ENCODE measurements at places on chromosomes 7 and 10. TPM values are rescaled to one million over a fixed set of nuclear protein-coding genes. Genes with fewer than 3 reads are reported as not detected.

FAM221A gene
- 10.1 TPM for total RNA-seq

GRCh38 chr10:81013771-81014170 is 476.1 kb downstream of the SH2D4B start:
- H3K27me3 ChIP-seq = peaks cover 8% of the 10 kb centered on the region
- H3K4me1 ChIP-seq = no peaks in the 10 kb centered on the region
- no peak overlapping the region for H3K4me3 ChIP-seq
- no peak overlapping the region for H3K27ac ChIP-seq
- DNase-seq = no peak

CTAGE6 gene
- total RNA-seq = 0.79 TPM

ENTPD1 gene
- 12.9 TPM for total RNA-seq

CNOT4 gene
- 25.2 TPM for total RNA-seq

DNA sequence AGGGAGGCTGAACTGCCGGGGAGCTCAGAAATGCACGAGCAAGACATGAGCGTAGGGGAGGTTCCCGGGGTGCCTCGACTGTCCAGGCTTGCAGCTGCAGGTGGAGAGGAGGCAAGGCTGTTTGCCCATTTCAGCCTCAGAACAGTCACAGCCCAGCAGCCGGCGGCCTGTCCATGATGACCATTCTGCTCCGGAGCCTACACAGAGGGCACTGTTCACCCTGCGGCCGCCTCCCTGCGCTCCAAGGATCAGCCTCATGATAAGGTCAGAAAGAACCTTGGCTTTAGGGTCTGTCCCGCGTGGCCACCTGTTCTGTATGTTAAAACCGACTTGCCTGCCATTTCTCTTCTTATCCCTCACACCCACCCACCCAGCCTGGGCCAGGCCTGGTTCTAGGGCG is 21.9 kb upstream of the CFAP46 start:
- H3K36me3 ChIP-seq = peaks cover 4% of the 10 kb centered on the region
- H3K4me1 ChIP-seq = peaks cover 24% of the 10 kb centered on the region
- DNase-seq = no peak
- no peak overlapping the region for H3K27ac ChIP-seq
- peak overlapping the region; percentile 77 for H3K4me3 ChIP-seq
- peaks cover 43% of the 10 kb centered on the region for H3K27me3 ChIP-seq

DNA sequence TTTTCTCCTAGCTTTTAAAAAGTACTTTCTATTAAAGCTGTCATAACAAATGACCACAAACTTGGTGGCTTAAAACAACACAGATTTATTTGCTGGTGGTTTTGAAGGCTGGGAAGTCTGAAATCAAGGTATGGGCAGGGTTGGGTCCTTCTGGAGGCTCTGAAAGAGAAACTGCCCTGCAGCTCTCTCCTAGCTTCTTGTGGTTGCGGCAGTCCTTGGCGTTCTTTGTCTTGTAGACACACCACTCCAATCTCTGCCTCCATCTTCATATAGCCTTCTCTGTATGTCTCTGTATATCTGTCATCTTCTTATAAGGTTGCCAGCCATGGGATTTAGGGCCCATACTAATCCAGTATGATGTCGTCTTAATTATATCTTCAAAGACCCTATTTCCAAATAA is 79.4 kb upstream of the PRR15 start:
- no peaks in the 10 kb centered on the region for H3K36me3 ChIP-seq
- H3K4me1 ChIP-seq = no peaks in the 10 kb centered on the region
- H3K4me3 ChIP-seq = no peak overlapping the region

GRCh38 chr7:97094284-97094930 is 23.1 kb upstream of the SDHAF3 start:
- H3K36me3 ChIP-seq = no peaks in the 10 kb centered on the region
- H3K4me3 ChIP-seq = no peak overlapping the region
- DNase-seq = no peak
- peaks cover 38% of the 10 kb centered on the region for H3K27me3 ChIP-seq
- H3K4me1 ChIP-seq = no peaks in the 10 kb centered on the region

AQP1 gene
- 0.72 TPM for total RNA-seq

SPAM1 gene
- not detected for total RNA-seq

DNA sequence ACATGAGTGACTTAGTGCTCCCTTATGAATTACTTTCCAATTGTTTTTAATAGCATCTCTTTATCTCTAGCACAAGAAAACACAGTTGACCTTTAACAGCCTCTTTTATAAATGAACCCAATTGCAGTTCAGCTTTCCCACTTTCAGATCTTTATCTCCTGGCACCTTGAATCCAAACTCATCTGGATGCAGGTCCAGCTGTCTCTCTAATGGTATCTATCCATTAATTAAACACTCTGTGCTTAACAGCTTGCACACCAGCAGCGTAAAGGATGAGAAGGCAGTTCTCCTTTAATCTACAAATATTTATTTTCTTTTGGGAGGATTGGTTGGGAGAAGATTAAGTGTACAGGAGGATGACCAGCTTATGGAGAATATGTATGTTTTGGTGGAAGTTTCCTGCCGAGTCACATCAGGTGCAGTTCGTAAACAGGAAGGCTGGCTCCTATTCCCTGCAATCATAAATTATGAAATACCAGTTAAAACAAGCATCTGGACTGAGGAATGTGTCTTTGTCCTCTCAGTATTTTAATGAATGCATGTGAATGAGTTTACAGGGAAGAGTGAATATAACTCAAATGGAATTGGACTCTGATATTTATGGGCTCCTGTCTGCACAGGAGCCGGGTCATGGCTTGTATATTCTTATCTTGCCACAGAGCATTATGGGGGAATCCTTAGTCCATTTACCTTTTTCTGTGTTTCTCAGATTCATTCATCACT is 232.7 kb downstream of the PHF14 start:
- no peak overlapping the region for H3K4me3 ChIP-seq
- no peak for DNase-seq
- H3K36me3 ChIP-seq = no peaks in the 10 kb centered on the region
- no peaks in the 10 kb centered on the region for H3K27me3 ChIP-seq
- no peak overlapping the region for H3K27ac ChIP-seq

DNA sequence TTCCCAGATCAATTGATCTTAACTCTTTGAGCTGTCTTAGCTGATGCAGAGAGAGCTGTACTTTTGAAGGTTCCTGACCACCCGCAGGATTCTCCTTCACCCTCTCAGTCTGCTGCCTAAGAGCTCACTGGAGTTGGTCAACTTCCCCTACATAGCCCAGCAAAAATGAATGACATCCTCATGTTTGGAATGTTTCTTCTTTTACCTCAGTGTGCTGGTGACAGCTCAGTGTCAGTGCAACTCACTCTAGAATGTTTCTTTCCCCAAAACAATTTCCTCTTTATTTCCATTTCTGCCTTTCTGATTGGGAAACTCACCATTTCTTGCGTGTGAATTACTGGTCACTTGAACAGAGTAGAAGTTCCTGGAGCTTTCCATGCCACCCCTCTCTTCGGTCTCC is 48.7 kb downstream of the LSMEM1 start:
- no peak overlapping the region for H3K27ac ChIP-seq
- no peak for DNase-seq
- H3K27me3 ChIP-seq = peaks cover 59% of the 10 kb centered on the region
- H3K4me3 ChIP-seq = no peak overlapping the region

TMEM140 gene
- total RNA-seq = 37.0 TPM

- H3K27ac ChIP-seq = no peak overlapping the region
- no peaks in the 10 kb centered on the region for H3K4me1 ChIP-seq
- H3K36me3 ChIP-seq = peaks cover 5% of the 10 kb centered on the region
- no peak overlapping the region for H3K4me3 ChIP-seq
- peaks cover 5% of the 10 kb centered on the region for H3K27me3 ChIP-seq
These were observed 243.9 kb downstream of the SNX13 start for GRCh38 chr7:17696422-17696821.

DENND2A gene
- not detected for total RNA-seq

- no peak for DNase-seq
- H3K36me3 ChIP-seq = peaks cover 2% of the 10 kb centered on the region
- no peak overlapping the region for H3K4me3 ChIP-seq
- H3K27me3 ChIP-seq = no peaks in the 10 kb centered on the region
- H3K27ac ChIP-seq = peak overlapping the region; percentile 57
These were observed 23.5 kb downstream of the CNOT4 start for GRCh38 chr7:135486261-135486920.

GIMAP1 gene
- 5.5 TPM for total RNA-seq

PKD2L1 gene
- 0.30 TPM for total RNA-seq

DNA sequence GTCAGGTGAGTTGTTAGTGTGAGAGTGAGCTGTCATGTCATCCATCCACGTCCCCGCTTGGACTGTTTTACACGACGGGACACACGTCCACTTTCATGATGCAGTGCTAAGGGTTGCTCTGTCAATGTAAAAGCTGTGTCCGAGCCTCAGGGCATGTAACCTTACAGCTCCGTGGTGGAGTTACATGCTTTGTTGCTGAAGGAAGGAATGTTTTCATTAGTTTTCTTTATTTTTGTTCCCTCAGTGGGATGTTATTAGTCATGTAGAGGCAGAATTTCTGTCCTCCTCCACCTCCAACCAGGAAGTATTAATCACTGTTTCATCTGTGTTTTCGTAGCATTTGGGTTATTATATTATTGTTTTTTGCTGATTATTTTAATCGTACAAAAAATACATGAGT is 88.6 kb downstream of the NRG3 start:
- no peak overlapping the region for H3K4me3 ChIP-seq
- H3K4me1 ChIP-seq = no peaks in the 10 kb centered on the region
- no peaks in the 10 kb centered on the region for H3K27me3 ChIP-seq

DNA sequence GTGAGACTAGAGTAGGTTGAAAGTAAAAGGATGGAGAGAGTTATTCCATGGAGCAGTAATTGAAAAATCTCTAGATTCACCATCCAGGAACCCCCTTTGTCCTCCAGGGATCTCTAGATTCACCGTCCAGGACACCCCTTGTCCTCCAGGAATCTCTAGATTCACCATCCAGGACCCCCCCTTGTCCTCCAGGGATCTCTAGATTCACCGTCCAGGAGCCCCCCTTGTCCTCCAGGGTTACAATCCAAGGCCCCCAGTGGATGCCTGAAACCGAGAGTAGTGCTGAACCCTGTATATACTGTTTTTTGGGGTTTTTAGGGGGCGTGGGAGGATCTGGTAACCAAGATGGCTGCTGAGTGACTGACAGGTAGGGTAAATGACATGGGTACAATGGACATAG is 38.3 kb upstream of the PPP2R2D start:
- H3K4me3 ChIP-seq = no peak overlapping the region
- no peaks in the 10 kb centered on the region for H3K36me3 ChIP-seq
- no peaks in the 10 kb centered on the region for H3K27me3 ChIP-seq
- H3K27ac ChIP-seq = no peak overlapping the region

DNA sequence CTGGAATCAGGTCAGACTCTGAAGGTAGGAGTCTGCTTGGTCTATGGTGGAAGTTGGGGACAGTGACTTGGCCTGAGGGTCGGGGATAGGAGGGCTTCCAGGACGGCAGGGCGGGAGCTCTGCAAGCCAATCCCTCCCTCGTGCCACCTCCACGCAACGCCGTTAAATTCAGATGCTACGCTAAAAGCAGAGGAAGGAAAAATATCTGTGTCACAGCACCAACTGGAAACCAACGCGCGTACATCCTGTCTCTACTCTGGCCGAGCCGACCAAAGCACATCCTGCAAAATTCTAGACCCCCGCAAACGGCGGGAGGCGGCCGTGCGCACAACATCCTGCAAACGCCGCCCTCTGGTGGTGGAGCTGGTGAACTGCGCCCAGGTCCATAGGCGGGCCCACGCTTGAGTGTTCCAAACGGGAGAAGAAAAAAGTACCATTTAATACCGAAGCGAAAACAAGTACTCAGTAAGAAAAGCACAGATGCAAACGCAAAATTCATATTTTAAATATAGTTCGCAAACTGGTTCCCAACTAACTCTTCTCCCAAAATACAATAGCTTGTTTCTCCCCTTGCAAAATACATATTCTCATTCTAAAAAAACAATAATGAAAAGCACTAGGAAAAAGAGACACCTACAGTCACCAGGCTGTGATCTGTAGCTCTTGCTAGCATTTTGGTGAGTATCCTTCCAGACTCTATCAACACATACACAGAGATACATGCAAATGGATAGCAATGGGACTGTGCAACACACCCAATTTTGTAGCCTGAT is 45.7 kb upstream of the HSPA12A start:
- peaks cover 39% of the 10 kb centered on the region for H3K27me3 ChIP-seq
- peak; percentile 75 for DNase-seq
- H3K27ac ChIP-seq = no peak overlapping the region
- peaks cover 21% of the 10 kb centered on the region for H3K4me1 ChIP-seq
- peaks cover 6% of the 10 kb centered on the region for H3K36me3 ChIP-seq
- peak overlapping the region; percentile 61 for H3K4me3 ChIP-seq

- no peak overlapping the region for H3K4me3 ChIP-seq
- peak overlapping the region; percentile 25 for H3K27ac ChIP-seq
- peaks cover 1% of the 10 kb centered on the region for H3K36me3 ChIP-seq
- no peak for DNase-seq
- no peaks in the 10 kb centered on the region for H3K4me1 ChIP-seq
These were observed 227.0 kb downstream of the ANK3 start for GRCh38 chr10:60162631-60163030.

GRCh38 chr7:8169171-8169570 is 92.8 kb downstream of the ICA1 start:
- H3K27me3 ChIP-seq = no peaks in the 10 kb centered on the region
- H3K36me3 ChIP-seq = no peaks in the 10 kb centered on the region
- H3K4me1 ChIP-seq = peaks cover 5% of the 10 kb centered on the region
- no peak overlapping the region for H3K4me3 ChIP-seq
- no peak overlapping the region for H3K27ac ChIP-seq

CCDC136 gene
- 4.6 TPM for total RNA-seq

DNA sequence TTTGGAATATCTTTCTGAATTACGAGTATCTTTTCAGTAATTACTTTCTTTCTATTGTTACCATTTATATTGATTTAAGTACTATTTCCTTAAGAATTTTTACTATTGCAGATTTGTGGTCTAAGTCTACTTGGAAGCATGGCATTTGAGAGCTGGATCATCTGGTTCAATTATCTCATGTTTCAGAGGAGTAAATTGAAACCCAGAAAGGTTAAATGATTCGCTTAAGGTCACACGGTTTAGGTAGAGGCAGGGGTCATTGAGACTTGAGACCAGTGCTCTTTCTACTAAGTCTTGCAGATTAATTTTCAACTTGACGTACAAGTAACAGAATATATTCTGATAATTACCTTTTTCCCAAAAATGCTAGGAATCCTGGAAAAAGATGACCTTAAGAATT is 109.2 kb upstream of the GLCCI1 start:
- no peak overlapping the region for H3K27ac ChIP-seq
- no peak for DNase-seq
- H3K4me3 ChIP-seq = no peak overlapping the region
- H3K36me3 ChIP-seq = peaks cover 9% of the 10 kb centered on the region

- H3K27me3 ChIP-seq = no peaks in the 10 kb centered on the region
- peaks cover 4% of the 10 kb centered on the region for H3K36me3 ChIP-seq
- peaks cover 38% of the 10 kb centered on the region for H3K4me1 ChIP-seq
- no peak for DNase-seq
These were observed 11.5 kb downstream of the PPIF start for GRCh38 chr10:79358811-79359210.

- no peaks in the 10 kb centered on the region for H3K27me3 ChIP-seq
- H3K27ac ChIP-seq = no peak overlapping the region
- DNase-seq = no peak
- peaks cover 9% of the 10 kb centered on the region for H3K4me1 ChIP-seq
- H3K4me3 ChIP-seq = no peak overlapping the region
These were observed 159.8 kb downstream of the PIP4K2A start for GRCh38 chr10:22554461-22555182.

MYOZ1 gene
- total RNA-seq = not detected

- peak overlapping the region; percentile 18 for H3K4me3 ChIP-seq
- peaks cover 42% of the 10 kb centered on the region for H3K4me1 ChIP-seq
- no peaks in the 10 kb centered on the region for H3K27me3 ChIP-seq
- peak overlapping the region; percentile 24 for H3K27ac ChIP-seq
- no peak for DNase-seq
These were observed 76.9 kb downstream of the UBE2H start for GRCh38 chr7:129875745-129876411.

- no peaks in the 10 kb centered on the region for H3K4me1 ChIP-seq
- no peak overlapping the region for H3K4me3 ChIP-seq
- no peak for DNase-seq
- no peaks in the 10 kb centered on the region for H3K36me3 ChIP-seq
These were observed 43.6 kb downstream of the MINDY4 start for GRCh38 chr7:30814700-30815387.
